ENCODE measurements at places on chromosomes 6 and 20. TPM values are rescaled to one million over a fixed set of nuclear protein-coding genes. Genes with fewer than 3 reads are reported as not detected.

HTR1E gene
- total RNA-seq, result not detected

SERPINB1 gene
- 62.0 TPM for total RNA-seq

DNA sequence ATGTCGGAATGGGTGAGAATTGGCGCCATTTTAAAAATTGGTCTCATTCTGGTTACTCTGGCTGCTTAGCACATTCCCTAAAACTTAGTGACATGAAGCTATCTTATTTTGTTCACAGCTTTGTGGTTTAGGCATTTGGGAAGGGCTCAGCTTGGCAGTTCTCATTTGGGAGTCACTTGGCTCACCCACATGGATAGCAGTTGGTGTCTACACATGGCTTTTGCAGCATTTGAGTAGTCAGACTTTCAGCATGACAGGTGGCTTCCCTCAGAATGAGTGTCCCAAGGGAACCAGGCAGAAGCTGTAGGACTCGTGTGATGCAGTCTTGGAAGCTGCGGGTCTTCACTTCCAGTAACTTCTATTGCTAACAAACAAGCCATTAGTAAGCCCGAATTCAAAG is 64.6 kb downstream of the UST start:
- DNase-seq, result no peak

DNA sequence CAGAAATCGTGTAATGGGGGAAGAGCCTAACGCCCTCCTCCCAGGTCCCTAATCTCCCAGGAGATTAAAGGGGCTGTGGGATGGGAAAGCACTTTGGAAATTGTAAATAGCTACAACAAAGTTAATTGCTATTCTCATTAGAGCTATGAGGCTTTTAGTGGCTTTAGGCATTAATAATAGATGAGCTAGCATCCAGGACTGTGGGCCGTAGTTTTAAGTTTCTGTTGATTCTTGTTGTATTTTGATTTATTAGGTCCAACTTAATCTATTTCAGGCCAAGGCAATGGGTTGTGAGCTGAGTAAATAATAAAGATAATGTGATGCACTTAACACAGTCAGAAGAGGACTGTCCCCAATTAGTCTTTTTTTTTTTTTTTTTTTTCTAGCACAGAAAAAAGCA is 67.7 kb downstream of the ANKRD6 start:
- no peak for DNase-seq

- no peak for DNase-seq
Measured at GRCh38 chr6:45548657-45549515, 171.2 kb upstream of the SUPT3H start.

CDKAL1 gene
- 15.1 TPM for total RNA-seq

DNA sequence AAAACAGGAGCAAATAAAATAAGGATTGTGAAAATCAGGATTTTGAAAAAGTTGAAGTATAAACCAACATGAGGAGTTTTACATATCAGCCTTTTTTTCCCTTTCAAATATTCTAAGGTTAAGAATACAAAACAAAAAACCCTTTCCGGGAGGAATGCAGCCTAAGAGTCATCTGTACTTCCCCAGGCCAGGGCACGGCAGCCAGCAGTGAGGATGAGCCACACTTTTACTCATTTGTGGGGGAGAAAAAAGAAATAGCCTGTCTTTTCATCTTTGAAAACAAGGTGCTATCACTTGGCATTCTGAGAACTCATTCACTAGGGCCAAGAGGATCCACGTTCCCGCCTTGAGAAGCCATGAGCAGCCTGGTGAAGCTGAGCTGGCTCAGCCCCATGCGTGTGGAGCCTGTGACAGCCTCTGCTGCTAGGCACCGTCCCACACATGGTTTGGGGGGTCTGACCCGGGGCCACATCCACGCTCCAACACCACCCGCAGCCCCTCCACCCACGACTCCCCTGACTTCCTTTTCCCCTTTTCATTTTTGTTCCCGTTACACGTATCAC is 11.2 kb downstream of the SLC22A1 start:
- no peak for DNase-seq

GRCh38 chr6:111802720-111803330 is 70.4 kb downstream of the FYN start:
- no peak for DNase-seq

DNA sequence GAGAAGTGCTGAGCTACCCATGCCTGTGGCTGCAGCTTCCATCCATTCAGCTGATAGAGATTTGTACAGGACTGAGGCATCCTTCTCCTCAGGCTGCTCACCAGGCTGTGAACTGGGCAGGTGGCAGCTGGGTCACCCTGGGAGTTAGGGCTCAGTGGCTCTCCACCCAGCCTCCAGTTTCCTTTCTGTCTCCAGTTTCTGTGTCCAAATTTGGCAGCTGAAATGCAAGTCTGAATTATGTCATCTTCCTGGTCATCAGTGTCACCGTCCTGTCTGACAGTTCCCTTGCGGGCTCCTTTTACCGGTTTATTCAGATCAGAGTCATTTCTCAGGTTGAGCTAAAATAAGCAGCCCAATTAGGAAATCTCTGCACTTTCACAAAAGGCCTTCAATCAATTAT is 93.3 kb downstream of the EDN1 start:
- no peak for DNase-seq

LY6G6C gene
- total RNA-seq, result not detected

SLC12A5 gene
- total RNA-seq, result not detected

- DNase-seq, result no peak
Measured at GRCh38 chr20:34295284-34295683, 7.9 kb downstream of the AHCY start.
